ENCODE measurements at places on chromosomes 5 and 9.

DNA sequence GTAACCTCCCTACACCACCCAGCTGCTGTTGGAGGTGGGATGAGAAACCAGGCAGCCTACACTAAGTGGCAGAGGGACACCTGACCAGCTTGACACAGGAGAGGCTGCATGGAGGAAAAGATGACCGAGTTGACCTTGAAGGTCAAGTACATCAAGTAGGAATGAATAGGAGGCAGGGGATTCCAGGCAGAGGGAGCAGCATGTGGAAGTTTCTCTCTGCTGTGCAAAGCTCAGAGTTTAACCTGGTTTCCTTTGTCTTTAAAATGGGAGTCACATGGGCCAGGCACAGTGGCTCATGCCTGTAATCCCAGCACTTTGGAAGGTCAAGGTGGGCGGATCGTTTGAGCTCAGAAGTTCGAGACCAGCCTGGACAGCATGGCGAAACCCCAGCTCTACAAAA, 32.6 kb downstream of the SPRY4 start:
- no peak for DNase-seq

DNA sequence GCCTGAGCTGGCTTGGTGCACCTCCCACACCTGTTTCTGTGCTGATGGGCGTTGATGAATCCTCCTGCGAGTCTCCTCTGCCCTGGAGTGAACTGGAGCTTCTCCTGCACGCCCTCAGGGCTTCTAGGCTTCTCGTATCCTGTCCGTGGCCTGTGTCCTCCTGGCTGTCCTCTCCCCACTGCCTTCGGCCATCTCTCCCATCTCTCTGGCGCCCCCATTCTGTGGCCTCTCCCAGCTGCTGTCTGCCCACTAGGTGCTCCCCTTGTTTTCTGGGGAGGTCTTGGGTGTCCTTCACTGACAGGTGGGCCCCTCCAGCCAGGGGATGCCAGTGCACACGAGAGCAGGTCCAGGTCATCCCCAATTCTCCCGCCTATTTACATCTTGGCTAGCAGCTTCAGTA, 28.8 kb downstream of the AHRR start:
- no peak for DNase-seq

DNA sequence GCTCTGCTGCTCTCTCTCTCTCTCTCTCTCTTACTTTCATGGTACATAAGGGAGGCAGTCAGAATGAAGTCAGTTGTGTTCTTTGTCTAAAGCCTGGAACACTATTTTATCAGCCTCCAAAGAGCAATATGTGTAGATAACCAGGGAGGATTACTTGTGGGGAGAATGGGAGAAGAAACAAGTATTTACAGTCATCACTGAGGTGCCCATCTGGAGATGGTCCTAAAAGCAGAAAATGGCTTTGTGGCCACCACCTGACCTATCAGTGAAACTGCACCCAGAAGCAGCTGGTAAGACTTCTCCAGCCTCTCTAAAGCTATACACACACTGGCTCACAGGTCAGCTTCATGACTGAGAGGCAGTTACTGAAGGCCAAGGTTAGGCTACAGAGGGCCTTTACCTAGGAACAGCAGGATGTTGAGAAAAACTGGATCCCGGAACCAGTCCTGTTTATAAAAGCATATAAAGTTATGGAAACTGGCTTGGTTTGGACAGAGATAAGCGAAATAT, 75.1 kb downstream of the MRPS27 start:
- no peak for DNase-seq

DNA sequence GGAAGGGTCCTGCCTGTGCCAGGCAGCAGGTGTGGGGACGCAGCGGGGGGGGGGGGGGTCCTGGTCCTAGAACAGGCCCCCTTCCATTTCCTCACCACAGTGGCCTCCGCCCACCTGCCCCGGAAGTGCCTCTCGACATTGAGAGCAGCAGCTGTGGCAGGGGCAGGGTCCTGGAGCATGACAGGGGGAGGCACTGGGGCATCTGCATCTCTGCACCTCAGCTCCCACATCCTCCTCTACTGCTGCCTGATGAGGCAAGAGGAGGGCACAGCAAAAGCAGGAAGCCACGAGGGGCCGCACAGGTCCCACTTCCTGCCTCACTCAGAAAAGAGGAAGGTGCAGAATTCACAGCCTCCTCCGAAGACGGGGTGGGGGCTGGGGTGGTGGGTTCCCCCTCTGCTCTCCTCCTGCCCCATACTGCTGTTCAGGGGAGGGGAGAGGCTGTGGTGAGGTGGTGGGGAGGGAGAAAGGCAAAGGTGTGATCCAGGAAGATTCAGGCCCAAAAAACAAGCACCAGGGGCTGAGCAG, 14.8 kb downstream of the AKNA start:
- peak; percentile 46 for DNase-seq

GRCh38 chr5:38831909-38832308, 13.9 kb upstream of the OSMR start:
- no peak for DNase-seq

DNA sequence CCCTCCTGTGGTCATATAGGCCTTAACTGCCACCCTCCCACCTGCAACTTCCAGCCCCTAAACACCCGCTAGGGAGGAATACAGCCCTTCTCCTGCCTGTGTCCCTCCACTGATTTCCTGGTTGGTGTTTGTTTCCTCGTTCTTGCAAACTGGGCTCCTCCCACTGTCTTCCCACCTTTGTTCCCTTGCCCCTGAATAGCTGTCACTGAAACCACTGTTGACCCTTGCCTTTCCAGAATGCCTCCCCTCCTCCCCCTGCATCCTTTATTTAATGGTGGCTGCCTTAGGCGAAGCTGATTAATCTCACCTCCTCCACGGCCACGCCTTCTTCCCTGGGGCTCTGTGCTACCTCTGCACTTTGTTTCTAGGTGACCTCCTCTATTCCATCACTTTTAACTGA, 626.7 kb downstream of the BNC2 start:
- DNase-seq: no peak

DNA sequence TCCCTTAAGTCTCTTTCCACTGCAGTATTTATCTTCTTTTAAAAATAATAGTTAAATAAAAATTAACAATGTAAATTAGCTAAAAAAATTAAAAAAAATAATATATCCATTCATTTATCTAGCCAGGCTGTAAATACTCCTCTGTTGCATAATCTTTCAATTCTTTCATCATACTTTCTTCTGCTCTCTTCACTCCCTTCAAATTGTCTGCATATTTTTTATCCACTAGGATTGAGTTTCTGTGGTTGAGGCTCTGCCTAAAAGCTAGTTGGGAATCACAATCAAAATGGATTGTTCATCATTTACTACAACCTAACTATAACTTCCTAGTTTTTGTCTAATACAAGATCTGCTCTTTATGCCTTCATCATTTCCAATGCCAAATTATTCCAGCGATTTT, 182.2 kb downstream of the PDE4D start:
- DNase-seq: no peak

- no peak for DNase-seq
Measured at GRCh38 chr5:81286059-81286617, 15.2 kb upstream of the ZCCHC9 start.

DNA sequence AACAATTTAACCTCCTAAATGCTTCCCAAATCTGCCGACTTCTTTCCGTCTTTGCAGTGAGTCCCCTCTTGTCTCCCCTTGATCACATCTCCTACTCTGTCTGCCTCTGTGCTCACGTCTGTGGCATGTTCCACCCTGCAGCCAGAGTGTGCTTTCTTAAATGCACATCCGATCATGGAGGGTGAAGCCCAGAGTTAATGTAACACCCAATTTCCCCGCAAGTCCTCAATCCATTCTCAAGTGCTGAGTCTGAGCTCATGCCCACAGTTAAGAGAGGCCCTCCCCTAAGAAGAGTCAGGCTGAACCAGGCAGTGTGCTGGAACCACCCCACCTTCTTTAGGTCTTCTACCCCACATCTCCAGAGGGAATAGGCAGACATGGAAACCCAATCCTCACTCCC, 164.8 kb downstream of the EPB41L4A start:
- no peak for DNase-seq

GRCh38 chr5:95194856-95195255, 90.0 kb downstream of the MCTP1 start:
- no peak for DNase-seq

GRCh38 chr9:113621309-113621791, 157.8 kb downstream of the RGS3 start:
- no peak for DNase-seq

- DNase-seq: no peak
Measured at GRCh38 chr5:58455480-58455879, 4.4 kb downstream of the PLK2 start.

DNA sequence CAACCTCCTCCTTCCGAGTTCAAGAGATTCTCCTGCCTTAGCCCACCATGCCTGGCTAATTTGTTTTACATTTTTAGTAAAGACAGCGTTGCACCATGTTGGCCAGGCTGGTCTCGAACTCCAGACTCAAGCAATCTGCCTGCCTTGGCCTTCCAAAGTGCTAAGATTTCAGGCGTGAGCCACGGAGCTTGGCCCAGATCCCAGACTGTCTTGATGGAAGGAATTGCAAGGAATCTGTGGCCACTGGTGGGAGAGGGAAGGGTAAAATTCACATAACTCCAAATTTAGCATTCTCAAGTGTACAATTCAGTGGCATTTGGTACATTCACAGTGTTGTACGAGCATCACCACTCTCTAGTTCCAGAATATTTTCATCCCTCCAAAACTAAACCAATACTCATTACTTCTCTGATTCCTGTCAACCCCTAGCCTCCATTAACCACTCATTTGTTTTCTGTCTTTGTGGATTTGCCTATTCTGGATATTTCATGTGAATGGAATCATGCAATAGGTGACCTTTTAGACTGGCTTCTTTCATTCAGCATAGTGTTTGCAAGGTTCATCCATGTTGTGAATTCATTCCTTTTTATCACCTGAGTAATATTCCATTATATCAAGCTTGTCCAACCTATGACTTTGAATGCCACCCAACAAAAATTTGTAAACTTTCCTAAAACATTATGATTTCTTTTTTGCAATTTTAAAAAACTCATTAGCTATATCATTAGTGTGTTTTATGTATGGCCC, 8.9 kb upstream of the MYO10 start:
- no peak for DNase-seq

- no peak for DNase-seq
Measured at GRCh38 chr5:132800545-132800944, 12.6 kb upstream of the SOWAHA start.

- no peak for DNase-seq
Measured at GRCh38 chr5:124963236-124963919, 216.9 kb upstream of the ZNF608 start.

DNA sequence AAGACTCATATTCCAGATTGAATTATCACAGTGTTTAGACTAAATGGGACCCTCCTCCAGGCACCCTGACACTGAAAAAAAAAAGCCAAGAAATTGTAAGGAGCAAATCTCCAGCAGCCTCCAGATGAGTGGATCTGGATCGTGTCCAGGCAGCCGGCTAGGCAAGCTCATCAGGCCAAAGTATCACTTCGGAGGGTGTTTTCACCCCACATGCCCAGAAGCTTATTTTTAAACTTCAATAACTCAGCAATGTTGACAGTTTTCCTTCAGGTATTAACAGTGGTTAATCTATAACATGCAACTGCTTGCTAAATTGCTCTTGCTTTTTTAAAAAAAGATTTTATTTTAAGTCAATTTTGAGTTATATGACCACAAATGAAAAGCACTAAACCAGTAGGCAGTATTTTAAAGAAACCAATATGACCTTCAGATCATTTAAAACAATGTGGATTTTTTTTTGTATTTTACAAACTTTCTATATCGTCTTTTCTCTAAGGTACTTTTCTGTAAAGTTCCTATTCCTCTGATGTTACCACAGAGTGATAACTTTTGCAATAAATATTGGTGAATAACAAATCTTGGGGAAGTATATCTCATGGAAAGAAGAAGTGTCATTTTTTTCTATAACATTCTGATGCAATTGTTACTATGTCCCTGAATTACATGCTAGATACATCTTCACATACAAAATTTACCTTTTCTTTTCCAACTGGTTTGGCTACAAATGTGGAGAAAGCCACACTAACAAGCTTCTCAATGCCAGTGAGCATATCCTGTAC, 30.7 kb downstream of the ACOT12 start:
- no peak for DNase-seq

- DNase-seq: no peak
Measured at GRCh38 chr5:119316906-119317305, 38.9 kb upstream of the TNFAIP8 start.

DNA sequence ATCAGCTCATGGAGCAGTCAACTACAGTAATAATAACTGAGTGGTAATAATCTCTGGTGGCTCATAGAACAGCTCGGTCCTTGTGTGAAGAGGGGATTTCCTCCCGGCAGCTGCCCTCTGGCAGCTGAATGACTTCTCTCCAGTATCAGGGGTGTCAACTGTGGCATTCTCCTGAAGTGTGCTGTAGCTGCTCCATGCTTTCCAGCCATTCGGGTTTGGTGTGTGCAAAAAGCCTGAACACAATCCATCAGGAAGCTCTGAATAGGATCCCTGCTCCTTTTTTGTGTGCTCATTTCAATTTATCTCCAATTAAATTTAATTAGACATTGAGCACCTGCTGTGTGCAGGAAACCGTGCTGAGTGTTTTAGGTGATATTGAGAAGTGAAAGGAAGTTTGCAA, 59.8 kb upstream of the BARX1 start:
- DNase-seq: no peak

GRCh38 chr5:116621599-116621998, 47.0 kb upstream of the SEMA6A start:
- no peak for DNase-seq

DNA sequence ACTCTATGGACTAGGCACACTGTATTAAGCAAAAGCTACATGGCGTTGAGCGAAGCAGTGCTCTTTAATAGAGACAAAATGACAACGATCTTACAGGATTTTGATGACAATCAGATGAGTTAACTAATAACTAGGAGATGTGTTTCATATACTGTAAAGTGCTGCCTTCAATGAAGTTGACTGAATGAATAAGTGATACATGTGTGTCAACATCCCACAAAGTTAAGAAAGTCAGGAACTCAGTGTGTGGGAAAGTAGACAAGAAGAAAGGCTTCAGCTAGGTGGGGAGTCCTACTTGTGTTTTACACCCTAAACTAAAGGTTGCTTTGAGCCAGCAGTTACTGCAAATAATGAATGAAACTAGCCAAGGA, 79.6 kb downstream of the PAPPA start:
- DNase-seq: no peak

- no peak for DNase-seq
Measured at GRCh38 chr5:35319333-35320002, 89.2 kb upstream of the PRLR start.

DNA sequence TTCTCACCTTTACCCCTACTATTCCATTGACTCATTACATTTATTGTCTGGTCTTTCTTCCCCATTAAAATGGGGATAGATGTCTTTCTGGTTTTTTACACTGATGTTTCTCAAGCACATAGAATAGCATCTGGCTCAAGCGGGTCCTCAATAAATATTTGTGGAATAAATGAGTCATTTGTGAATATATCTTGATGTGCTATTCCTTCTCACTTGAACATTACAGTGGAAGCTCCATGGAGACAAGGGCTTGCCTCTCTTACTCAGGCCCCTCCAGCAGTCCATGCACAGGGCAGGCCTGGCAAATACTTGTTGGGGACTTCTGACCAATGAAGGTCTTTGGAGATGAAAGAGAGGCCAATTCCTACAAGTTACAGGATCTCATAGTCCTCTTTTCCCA, 151.7 kb upstream of the TAS2R1 start:
- no peak for DNase-seq

- no peak for DNase-seq
Measured at GRCh38 chr5:132504746-132505145, 14.2 kb upstream of the IRF1 start.

GRCh38 chr9:36318212-36318802, 60.1 kb upstream of the GNE start:
- DNase-seq: no peak
